EH (cell line): ENCODE measurements at places on chromosomes 12 and 14.
A peak's percentile ranks its signal among the peaks of the same experiment; 100 is the strongest.

DNA sequence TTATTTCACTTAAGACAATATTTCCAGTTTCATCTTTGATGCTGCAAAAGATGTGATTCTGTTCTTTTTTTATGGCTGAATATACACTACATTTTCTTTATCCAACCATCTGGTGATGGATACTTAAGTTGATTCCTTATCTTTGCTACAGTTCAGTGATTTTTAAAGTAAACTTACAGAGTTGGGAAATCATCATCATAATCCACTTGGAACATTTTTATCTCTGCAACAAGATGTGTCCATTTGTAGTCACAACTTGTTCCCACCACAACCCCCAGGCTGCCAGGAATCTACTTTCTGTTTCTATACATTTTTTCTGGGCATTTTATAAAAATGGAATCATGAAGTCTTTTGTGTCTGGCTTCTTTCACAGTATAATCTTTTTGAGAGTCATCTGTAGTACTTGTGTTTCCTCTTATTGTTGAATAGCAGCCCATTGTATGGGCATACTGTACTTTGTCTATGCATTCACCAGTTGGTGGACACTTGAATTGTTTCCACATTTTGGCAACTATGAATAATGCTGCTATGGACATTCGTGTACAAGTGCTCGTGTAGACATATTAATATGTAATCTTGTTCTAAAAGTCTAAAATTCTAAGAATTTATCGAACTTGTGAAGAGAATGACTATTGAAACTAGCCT, 212.5 kb upstream of the DDHD1 start:
- no peak for DNase-seq

GRCh38 chr12:57127726-57128518, at the start of gene LRP1:
LRP1 (plus strand) TSS chr12:57128483; CDS start chr12:57128965, 482 bp downstream.
- peak; percentile 88 for DNase-seq

DNA sequence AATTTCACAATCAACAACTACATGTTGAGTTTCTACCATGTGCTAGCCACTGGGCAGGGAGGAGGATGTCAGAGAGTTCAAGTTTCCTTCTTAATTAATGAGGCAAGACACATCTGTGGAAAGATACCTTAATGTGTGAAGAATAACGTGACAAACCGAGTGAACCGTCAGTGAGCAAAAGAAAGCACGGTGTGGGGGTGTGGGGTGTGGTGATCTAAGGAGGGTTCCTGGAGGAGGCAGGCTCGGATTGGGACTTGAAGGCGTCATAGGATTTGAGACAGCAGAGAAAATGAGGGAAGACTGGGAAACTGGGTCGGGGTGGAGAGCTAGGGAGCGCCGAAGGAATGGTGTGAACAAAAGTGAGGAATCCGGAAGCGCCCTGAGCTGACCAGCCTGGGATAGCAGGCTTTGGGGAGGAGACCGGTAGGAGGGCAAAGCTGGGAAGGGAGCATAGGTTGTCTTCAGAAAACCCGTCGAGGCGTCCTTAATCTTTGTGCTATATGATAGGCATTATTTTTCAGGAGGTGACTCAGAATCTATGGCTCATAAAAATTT, 22.3 kb downstream of the GALNT8 start:
- DNase-seq, result no peak

DNA sequence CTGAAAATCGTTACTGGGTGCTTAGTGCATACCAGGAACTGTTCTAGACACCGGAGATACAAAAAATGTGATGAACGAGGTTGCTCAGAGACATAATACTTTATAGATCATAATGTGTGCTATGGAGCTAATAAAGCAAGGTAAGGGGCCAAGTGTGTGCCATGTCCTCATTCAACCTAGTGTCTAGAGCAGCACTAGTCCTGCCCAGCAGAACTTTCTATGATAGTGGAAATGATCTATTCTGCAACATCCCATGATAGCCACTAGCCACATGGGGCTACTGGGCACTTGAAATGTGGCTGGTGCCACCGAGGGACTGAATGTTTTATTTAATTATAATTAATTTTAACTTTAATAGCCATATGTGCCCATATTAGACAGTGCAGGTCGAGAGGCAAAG, 15.6 kb downstream of the NUAK1 start:
- DNase-seq, result no peak

- peak; percentile 41 for DNase-seq
These were observed at the start of gene GPR65 for GRCh38 chr14:88005050-88005481. GPR65 (plus strand) TSS chr14:88005135; CDS start chr14:88010848, 5,713 bp downstream.

DNA sequence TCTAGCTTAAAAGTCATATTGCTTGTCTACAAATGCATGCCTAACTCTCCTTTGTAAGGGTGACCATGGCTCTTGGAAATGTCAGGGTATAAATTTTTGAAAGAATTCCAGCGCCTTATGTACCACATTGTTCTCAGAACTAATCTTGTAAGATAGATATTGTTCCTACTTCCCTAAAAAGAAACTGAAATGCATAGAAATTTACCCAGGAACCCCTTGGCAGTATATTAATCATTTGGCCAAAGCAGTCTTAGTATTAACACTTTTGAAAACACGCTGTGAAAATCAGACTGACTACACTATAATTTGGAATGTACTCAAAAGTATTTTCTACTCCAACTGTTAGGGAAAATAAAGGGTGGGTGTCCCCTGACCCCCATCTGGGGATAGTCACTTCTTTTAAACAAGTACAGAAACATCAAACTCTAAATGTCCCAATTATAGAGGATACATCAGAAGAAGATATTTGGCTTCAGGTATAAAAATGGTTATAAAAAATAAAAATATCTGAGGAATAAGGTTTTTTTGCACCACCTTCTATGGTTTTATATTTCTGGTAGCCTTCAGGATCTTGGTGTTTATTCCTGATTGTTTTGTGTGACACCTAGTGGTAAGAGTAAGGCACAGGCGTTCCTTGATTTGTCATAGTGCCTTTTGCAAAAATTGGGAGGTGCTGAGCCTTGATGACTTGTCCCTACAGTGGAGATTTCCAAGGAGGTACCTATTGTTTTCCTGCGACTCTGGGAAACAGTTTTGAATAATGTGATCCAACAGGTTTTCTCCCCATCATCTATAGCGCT, 2.2 kb upstream of the NFKBIA start:
- peak; percentile 76 for DNase-seq

DNA sequence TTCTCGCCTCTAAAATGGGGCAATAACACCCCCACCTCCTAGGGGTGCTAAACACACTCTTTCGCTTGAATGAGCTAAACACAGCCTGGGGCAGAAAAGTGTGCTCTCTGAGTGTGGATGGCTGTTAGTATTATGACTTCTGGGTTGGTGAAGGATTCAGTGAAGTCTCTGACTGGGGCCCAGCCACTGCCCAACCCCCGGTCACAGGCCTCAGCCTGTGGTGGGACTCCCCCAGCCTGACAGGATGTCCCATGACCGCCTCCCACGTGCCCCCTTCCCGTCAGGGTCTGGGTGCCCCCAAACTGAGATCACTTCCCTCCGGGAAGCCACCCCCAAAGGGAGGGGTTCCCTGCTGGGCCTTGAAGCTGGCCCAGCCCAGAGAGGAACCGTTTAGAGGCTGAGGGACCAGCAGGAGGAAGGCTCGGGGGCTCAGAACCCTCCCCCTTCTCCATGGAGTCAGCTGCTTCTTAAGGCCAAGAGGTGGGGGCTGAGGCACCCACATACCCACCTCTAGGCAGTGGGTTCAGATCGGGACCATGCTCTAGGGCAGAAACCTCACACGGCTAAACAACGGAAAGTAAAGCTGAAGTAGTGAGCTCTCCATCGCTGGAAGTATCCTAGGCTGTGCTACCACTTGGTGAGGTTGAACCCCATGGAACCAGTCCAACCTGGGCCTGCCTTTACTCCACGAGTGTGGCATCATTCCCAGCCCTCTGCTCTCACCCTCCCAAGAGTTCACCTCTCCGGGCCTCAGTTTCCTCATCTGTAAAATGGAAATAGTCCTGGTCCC, 13.8 kb downstream of the DTX1 start:
- no peak for DNase-seq

- no peak for DNase-seq
These were observed 56.4 kb downstream of the TESC start for GRCh38 chr12:117042862-117043261.

DNA sequence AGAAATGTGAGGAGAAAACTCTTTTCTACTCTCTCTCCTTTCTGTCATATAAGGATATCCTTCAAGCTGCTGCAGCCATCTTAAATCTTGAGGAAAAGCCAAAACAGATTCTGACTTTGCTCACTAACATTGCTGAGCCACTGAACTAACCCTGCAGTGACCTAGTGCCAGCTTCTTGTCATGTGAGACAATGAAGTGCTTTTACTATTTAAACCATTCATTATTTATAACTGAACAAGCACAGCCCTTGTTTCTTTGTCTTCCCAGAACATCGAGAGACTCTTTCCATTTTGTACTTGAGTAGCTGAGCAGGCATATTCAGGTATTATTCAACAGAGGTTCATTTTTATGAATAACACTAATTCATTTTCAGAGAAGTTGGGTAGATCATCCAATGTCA, 455.0 kb upstream of the TMPO start:
- DNase-seq, result no peak

- DNase-seq, result no peak
These were observed 71.5 kb upstream of the ZFP36L1 start for GRCh38 chr14:68864361-68864750.

GRCh38 chr14:89366864-89367778, 49.9 kb downstream of the FOXN3 start:
- no peak for DNase-seq

GRCh38 chr12:89799316-89799715, 90.7 kb upstream of the ATP2B1 start:
- no peak for DNase-seq
